ENCODE measurements at places on chromosomes 6 and 20.
A peak's percentile ranks its signal among the peaks of the same experiment; 100 is the strongest.

GRCh38 chr6:6890400-6890858 lies 217.3 kb upstream of the RREB1 start:
- DNase-seq, result no peak

GRCh38 chr20:36541768-36542488 lies 609 bp downstream of the MYL9 start:
- peak; percentile 63 for DNase-seq

GRCh38 chr6:113540466-113540865 lies 316.7 kb upstream of the MARCKS start:
- peak; percentile 90 for DNase-seq

DNA sequence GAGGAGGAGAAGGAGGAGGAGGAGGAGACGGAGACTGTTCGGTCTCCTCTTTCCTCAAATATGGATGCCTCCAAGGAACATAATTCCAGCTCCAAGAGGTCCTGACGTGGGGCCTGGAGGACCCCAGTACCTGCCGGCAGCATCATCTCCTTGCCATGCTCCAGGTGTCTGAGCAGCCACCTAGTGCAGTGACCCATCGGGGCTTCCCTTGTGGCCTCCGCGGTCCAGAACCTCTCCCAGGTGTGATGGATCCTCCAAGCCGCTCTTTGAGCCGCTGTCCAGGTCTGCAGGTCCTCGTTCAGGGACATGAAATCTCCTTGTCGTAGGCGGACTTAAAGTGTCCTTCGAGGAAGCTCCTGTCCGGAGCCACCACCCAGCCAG lies 35.8 kb upstream of the HLA-C start:
- no peak for DNase-seq

DNA sequence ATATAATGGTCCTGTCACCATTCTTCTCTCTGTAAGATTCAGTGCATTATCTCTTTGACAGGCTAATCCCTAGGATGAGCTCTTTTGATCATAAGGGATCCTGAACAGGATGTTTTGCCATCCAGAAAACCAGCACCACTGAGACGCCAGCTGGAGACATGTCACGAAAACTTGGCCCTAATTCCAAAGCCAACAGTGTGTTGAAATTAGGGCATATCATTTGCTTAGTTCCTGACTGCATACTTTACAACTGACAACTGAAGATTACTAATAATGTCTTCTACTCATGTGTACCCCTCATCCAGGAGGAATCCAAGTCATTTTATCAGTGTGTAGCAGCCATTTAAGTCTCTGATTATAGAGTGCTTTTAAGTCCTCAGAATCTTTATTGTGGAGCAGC lies 243.6 kb downstream of the KCNQ5 start:
- peak; percentile 60 for DNase-seq

GRCh38 chr20:32609111-32609773 lies 24.1 kb upstream of the NOL4L start:
- no peak for DNase-seq

DNA sequence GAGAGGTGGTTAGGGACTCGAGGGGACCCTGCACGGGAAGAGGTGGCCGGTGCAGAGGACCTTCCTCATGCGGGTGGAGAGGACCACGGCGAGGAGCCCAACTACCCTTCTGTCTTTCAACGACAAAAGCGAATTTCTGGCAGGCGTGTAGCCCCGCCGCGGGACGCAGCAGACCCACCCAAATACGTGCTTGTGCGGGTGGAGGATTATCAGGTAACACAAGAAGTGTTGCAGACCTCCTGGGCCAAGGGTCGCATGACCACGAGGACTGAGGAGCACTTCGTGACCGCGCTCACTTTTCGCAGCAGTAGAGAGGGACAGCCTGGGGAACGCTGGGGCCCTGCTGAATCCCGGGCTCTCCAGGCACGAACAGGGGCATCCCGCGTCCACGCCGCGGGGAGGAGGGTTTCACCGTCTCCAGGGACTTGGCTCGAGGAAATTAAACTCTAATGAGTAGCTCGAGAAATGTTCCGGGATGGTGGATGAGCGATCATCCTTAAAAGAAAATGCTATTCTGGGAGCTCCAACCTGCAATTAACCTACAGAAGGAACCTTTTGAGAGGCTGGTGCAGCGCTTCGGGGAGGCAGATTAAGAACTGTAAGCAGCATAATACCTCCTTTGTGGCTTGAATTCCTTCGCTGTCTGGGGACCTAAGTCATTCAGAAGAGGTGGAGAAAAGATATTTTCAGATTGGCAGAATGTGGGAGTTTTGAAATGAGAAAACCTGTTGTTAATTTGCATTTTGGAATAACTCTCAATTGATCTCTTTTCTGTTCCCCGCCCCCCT lies 804 bp downstream of the C6orf141 start:
- DNase-seq, result peak; percentile 18

- DNase-seq, result no peak
Measured at GRCh38 chr6:40398810-40399477, 188.2 kb downstream of the LRFN2 start.

GRCh38 chr20:60191014-60191413 lies 232.8 kb downstream of the CDH26 start:
- no peak for DNase-seq
